ENCODE measurements at places on chromosomes 5 and 9. TPM values are rescaled to one million over a fixed set of nuclear protein-coding genes. Genes with fewer than 3 reads are reported as not detected.

DNA sequence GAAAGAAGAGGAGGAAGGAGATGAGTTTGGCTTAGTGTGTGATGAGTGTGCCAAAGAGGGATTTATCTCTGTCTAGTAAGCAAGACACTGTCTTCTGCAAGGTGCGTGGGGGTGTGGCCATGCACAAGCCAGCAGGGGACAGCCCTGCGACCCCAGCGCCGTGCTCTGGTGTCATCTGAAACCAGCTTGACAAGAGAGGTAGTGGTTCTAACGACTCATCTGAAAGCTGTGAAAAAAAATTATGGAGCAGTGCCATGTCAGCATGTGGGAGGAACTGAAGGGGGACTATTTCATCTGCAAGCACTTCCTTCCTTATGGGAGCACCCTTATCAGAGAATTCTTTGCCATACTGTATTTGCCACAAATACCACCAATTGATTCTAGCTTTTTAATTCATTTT is 398.6 kb downstream of the PSAT1 start:
- DNase-seq: no peak

- no peak for DNase-seq
Observed at GRCh38 chr9:93319992-93320500, 131.4 kb upstream of the FAM120A start.

GRCh38 chr9:89742660-89743059 is 137.8 kb downstream of the GADD45G start:
- no peak for DNase-seq

The ELOVL7 gene
- total RNA-seq: 0.16 TPM

The TMEM8B gene
- total RNA-seq: 13.6 TPM

The HAVCR2 gene
- 1.4 TPM for total RNA-seq

All from psoas muscle (tissue), 8 donors.